T-cell (primary cell): ENCODE measurements at places on chromosomes 1 and 21. TPM values are rescaled to one million over a fixed set of nuclear protein-coding genes. Genes with fewer than 3 reads are reported as not detected.

Gene KIF14
- total RNA-seq = 0.03 TPM

Gene GPR37L1
- total RNA-seq = not detected

DNA sequence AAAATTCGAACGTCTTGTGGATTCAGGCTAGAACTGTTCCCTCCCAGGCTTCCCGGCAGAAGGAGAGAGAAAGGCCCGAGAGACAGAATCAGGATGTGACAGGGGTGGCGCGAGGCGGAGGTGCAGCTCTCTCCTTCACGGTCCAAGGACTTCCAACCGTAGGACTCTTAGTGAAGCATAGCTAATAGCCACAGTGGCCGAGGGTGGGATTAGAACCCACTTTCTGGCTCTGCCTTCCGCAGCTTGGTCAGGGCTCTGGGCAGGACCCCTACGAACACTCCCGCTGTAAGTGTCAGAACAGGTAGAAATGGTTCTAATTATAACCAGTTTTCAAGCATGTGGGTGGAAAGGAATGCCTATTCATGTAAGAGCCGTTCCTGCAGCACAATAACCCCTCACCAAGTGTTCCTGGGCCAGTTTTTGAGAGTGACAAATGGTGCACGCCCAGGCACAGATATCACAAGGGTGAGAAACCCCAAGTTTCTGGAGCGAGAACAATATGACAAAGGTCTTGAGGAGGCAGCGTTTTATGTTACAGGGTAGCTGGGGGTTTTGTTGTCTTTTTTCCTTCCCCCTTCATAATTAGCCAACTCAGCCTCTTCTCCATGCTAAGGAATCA is 86.4 kb downstream of the SYF2 start:
- DNase-seq = no peak

- DNase-seq = peak; percentile 85
Observed at GRCh38 chr1:156848461-156849150, 10.3 kb downstream of the INSRR start.

GRCh38 chr21:44448651-44449131 is 6.6 kb upstream of the LRRC3 start:
- no peak for DNase-seq

GRCh38 chr1:40305451-40305850 is 11.6 kb downstream of the COL9A2 start:
- DNase-seq = no peak
